GM23248 (cell line): ENCODE measurements at places on chromosomes 7 and 10.

DNA sequence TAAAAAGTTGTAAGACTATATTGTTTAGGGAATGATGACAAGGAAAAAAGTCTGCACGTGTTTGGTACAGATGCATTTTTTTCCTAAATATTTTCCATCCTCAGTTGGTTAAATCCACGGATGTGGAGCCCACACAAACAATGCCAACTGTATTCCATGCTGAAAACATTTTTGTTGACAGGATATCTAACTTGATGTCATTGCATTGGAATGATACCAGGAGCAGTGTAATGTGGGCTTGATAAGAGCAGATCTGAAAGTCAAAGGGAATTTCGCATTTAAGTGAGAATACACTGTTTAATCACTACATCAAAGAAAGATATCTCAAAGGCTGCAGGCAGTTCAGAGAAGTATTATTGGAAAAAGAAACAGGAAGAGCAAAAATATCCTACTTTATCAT is 49.5 kb upstream of the TMEM140 start:
- no peak overlapping the region for H3K4me3 ChIP-seq
- no peaks in the 10 kb centered on the region for H3K4me1 ChIP-seq
- no peaks in the 10 kb centered on the region for H3K27me3 ChIP-seq
- H3K27ac ChIP-seq = no peak overlapping the region

- H3K27ac ChIP-seq = no peak overlapping the region
- H3K36me3 ChIP-seq = no peaks in the 10 kb centered on the region
- DNase-seq = peak; percentile 59
- no peaks in the 10 kb centered on the region for H3K4me1 ChIP-seq
- peaks cover 19% of the 10 kb centered on the region; the same call in 1 of the 2 replicates for H3K27me3 ChIP-seq
Measured at GRCh38 chr7:76220185-76221057, 18.7 kb downstream of the SRRM3 start.

DNA sequence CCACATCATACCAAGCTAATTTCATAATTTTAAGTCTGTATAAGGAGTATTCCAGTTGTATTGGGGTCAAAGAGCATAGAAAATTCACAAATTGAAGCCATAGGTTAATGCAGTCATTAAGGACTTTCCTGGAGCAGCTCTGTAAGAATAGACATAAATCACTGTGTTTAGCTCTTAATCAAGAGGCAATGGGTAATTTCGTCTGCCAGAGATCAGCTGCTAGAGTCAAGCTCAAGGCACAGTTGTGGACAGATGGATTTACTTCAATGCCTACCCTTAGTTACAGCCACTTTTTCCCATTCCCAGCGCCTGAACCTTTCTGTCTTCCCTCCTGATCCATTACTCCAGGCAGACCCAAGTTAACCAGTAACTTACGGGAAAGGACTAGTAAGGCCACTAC is 40.6 kb upstream of the AGBL3 start:
- H3K27me3 ChIP-seq = no peaks in the 10 kb centered on the region
- peaks cover 89% of the 10 kb centered on the region for H3K36me3 ChIP-seq
- no peak for DNase-seq
- no peak overlapping the region for H3K4me3 ChIP-seq
- H3K4me1 ChIP-seq = peaks cover 55% of the 10 kb centered on the region

- H3K36me3 ChIP-seq = no peaks in the 10 kb centered on the region
- H3K4me1 ChIP-seq = no peaks in the 10 kb centered on the region
- H3K27ac ChIP-seq = no peak overlapping the region
- H3K4me3 ChIP-seq = no peak overlapping the region
Measured at GRCh38 chr7:1856888-1857441, 186.9 kb downstream of the ELFN1 start.

DNA sequence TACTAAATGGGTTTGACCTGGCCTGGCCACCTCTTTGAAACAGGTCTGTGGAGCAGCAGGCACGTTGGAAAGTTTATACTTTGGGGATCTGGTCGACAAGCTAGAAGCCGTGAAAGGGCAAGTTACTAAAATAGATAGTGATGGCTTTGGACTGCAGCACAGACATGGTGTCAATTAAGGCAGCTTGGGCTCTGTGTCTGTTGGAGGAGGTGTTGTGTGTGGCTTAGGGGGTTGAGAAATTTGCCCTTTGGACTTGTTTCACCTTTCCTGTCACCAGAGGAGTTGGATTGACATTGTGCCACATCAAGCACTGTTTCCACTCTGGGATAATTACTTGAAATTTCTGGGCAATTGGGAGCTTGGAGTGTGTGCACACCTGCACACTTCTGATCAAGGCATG is 251.8 kb upstream of the MKI67 start:
- no peaks in the 10 kb centered on the region for H3K27me3 ChIP-seq
- no peak overlapping the region for H3K27ac ChIP-seq
- no peak overlapping the region for H3K4me3 ChIP-seq
- no peaks in the 10 kb centered on the region for H3K4me1 ChIP-seq
- no peak for DNase-seq
- H3K36me3 ChIP-seq = no peaks in the 10 kb centered on the region

DNA sequence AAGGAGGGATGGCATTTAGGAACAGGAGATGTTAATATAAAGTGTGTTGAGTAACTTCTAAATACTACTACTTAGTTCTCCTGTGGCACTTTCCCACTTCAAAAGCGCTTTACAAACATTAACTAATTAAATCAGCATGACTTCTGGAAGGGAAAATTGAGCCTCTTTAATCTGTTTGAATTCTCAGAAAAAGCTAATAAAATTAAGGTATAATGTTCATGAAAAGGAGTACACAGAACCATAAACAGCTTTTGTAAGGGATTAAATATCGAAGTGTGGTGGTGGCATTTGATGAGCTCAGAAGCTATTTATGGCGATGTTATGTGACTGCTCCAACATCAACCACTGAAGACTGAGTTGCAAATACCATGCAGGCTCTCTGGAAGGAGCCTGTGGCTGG is 10.2 kb upstream of the VAX1 start:
- no peaks in the 10 kb centered on the region for H3K36me3 ChIP-seq
- no peak overlapping the region for H3K27ac ChIP-seq
- H3K4me3 ChIP-seq = no peak overlapping the region
- H3K4me1 ChIP-seq = no peaks in the 10 kb centered on the region
- peaks cover 35% of the 10 kb centered on the region for H3K27me3 ChIP-seq

DNA sequence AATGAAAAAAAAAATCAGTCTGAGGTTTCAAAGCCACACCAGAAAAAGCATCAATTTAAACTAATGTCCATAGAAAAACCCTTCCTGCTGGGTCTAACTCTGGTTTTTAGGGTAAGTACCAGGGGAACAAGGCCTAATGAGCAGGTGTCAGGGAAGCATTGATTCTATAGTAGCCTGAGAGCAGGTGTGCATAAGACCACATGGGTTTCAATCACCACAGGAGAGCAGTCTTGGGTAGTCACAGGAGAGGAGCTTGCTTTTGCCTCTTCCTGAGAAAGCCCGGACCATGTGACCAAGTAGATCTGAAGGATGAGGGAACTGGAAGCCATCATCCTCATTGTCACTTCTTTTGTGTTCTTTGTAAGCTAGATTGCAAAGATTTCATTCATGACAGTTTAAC is 66.3 kb upstream of the AGK start:
- H3K36me3 ChIP-seq = no peaks in the 10 kb centered on the region
- H3K4me1 ChIP-seq = no peaks in the 10 kb centered on the region
- no peak overlapping the region for H3K4me3 ChIP-seq
- no peaks in the 10 kb centered on the region for H3K27me3 ChIP-seq
- no peak for DNase-seq

DNA sequence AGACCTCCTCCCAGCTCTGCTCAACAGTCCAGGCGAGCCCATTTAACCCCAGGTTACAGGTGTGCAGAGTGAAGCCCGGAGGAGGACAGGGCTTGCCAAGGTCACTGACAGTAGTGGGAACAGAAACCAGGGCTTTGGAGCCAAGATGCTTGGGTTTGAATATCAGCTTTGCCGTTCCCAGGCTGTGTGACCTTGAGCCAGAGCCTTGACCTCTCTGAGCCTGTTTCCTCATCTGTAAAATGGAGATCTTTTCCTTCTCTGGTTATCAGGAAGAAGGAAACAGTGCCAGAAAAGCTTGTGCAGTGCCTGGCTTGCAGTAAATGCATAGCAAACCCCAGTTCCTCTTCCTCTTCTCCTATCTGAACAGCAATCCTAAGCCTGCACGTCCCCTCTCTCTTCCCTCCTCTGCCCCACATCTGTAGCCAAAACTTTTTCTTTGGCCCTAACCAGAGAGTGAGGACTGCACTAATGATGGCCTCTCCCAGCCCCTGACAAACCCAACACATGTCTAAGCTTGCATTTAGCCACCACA is 21.4 kb upstream of the MLXIPL start:
- H3K4me3 ChIP-seq = no peak overlapping the region
- H3K4me1 ChIP-seq = no peaks in the 10 kb centered on the region
- H3K36me3 ChIP-seq = no peaks in the 10 kb centered on the region

GRCh38 chr7:100655908-100656674 is at the start of gene ACTL6B:
TSS of gene ACTL6B (minus strand) at chr7:100656448. CDS start at chr7:100656354, 94 bp downstream.
- no peak within 1 kb of the TSS for H3K4me3 ChIP-seq
- no peak within 1 kb of the TSS for H3K27ac ChIP-seq
- no peaks in the 10 kb centered on the region for H3K4me1 ChIP-seq
- peaks cover 16% of the 10 kb centered on the region for H3K27me3 ChIP-seq

- no peak overlapping the region for H3K4me3 ChIP-seq
- DNase-seq = no peak
- H3K4me1 ChIP-seq = no peaks in the 10 kb centered on the region
Measured at GRCh38 chr10:112497347-112497950, 50.4 kb downstream of the VTI1A start.

DNA sequence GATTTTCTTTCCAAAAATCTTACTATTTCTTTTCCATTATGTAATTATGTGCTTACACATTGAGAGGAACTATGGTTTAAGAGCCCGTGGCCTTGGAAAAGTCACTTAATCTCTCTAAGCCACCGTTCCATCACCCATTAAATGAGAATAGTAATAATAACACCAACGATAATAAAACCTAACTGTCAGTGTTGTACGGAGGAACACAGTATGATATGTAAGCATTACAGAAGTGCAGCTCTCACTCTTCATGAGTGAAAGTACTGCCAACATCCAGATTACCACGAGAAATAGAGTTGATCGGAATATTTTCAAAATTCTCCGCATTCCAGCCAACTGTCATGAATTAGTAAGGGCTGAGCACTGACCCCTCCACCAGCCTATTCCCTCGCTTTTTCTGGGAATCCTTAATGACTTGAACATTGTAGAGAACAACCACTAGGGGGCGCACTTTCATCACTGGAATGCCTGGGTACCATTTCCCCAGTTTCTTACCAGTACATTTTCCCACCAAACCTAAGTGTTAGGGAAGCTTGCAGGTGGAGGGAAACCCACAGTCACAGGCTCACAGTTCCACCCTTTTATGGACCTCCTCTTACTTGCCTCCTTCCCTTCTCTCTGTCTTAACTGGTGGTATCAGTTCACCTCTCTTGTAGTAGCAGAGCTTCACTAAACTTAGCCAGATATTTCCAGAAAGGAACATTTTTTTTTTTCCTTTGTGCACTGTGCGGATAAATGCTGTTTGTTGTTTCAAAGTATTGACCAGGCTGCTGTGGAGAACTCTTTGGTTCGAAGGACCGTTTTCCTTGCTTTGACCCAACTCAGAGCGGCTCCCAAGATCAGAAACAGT is 27.8 kb downstream of the NKX2-3 start:
- H3K27me3 ChIP-seq = peaks cover 12% of the 10 kb centered on the region
- H3K36me3 ChIP-seq = no peaks in the 10 kb centered on the region
- no peak overlapping the region for H3K27ac ChIP-seq
- DNase-seq = peak; percentile 68
- H3K4me3 ChIP-seq = no peak overlapping the region

DNA sequence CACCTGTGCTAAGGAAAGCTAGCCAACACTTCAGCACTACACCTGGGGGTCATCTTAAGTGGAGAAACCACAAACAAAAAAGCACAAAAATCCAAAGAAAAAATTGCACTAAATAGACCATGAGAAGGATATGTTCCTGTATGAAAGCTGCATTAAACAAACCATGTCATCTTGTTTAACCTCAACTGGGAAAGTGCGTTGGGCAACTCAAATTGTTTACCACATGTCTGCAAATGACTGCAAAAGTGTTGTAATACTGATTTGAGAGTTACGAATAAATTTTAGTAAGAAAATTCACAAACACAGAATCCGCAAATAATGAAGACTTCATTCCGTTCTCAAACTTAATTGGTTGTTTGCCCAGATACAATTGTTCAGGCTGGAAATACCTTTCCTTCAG is 111.9 kb upstream of the EGFR start:
- H3K27ac ChIP-seq = no peak overlapping the region
- no peak for DNase-seq
- no peaks in the 10 kb centered on the region for H3K27me3 ChIP-seq
- H3K4me1 ChIP-seq = peaks cover 27% of the 10 kb centered on the region
- H3K36me3 ChIP-seq = no peaks in the 10 kb centered on the region
- H3K4me3 ChIP-seq = no peak overlapping the region

DNA sequence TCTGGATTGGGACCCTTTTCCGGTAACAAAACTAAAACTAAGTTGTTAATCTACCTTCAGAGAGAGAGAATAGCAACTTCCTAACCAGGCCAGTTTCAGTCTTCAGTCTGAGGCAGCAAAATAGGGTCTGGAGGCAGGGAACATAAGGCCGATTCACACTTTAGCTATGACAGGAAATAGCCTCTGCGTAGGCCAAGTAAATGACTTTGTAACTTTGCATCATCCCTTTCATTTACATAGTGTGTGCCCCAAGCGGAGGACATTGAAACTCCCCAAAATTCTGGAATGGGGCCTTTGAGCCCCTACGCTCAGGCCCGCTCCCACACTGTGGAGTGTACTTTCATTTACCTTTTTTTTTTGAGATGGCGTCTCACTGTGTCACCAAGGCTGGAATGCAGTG is 1.7 kb upstream of the UPP1 start:
- H3K27ac ChIP-seq = peak overlapping the region; percentile 92
- H3K27me3 ChIP-seq = no peaks in the 10 kb centered on the region
- H3K36me3 ChIP-seq = peaks cover 13% of the 10 kb centered on the region; the same call in 1 of the 2 replicates

DNA sequence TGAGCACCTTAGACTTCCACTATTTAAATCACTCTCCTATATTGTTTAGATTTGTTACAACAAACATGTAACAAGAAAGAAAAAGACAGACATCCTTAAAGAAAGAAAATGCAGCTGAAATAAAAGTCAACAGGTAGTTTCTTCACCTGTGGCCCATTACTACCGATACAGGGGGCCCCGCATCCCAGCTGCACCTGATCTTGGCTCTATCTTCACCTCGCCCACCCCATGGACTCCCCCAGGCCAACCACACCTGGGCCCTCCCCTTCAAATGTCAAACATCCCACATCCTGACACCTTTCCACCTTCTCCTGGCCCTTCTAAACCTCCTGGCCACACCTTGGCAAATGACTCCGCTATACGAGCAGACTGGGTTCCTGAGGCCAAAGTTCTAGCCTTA is 7.0 kb downstream of the DDX56 start:
- no peaks in the 10 kb centered on the region for H3K27me3 ChIP-seq
- no peaks in the 10 kb centered on the region for H3K4me1 ChIP-seq
- H3K27ac ChIP-seq = no peak overlapping the region
- DNase-seq = no peak
- H3K4me3 ChIP-seq = no peak overlapping the region
